ENCODE measurements at places on chromosomes 2 and 18. TPM values are rescaled to one million over a fixed set of nuclear protein-coding genes. Genes with fewer than 3 reads are reported as not detected.

Gene GCG
- not detected for total RNA-seq

Gene RAX
- total RNA-seq, result not detected

Gene PROM2
- total RNA-seq, result 0.17 TPM

Gene LDLRAD4
- not detected for total RNA-seq

Gene ANTXR1
- total RNA-seq, result 24.5 TPM
